Karpas-422 (cell line): ENCODE measurements at places on chromosomes 12 and 14. TPM values are rescaled to one million over a fixed set of nuclear protein-coding genes. Genes with fewer than 3 reads are reported as not detected.

- DNase-seq: no peak
Measured at GRCh38 chr14:23530375-23531055, 21.1 kb downstream of the ZFHX2 start.

GRCh38 chr14:22118899-22119477 lies 445.4 kb upstream of the OR4E1 start:
- no peak for DNase-seq

DNA sequence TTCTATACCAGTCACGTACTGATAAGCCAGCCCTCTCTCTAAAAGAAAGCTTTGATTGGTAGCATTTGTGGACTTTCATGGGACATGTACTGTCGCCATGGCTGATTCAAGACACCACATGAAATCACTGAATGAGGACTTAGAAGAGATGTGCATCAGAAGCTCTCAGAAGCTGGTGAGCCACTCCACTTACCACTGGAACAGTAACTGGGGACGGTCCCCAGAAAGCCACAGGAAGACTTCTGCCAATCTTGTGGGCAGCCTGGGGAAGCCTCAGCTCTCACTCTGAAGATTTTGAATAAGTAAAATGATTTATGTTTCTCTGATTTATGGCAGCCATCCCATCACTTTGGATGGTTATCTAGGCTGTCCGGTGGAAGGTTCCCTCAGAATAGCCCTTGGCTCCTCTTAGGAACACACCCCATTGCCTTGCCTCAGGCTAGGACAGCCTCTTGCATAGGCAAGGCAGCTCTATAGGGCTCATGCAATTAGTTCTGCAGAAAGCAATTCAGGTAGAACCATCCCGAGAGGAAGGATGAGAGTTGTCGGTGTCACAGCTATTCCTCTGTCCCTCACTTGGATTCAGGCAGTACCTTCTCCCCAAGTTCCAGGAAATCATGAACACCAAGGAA lies 9.8 kb downstream of the DHRS1 start:
- no peak for DNase-seq

- no peak for DNase-seq
Measured at GRCh38 chr12:31479516-31480210, 111.3 kb downstream of the DENND5B start.

Gene KRT78
- total RNA-seq: not detected in 2 replicates

GRCh38 chr12:93962336-93962735 lies 186.0 kb upstream of the PLXNC1 start:
- no peak for DNase-seq

- DNase-seq: no peak
Measured at GRCh38 chr12:40287369-40287975, 62.7 kb downstream of the LRRK2 start.

DNA sequence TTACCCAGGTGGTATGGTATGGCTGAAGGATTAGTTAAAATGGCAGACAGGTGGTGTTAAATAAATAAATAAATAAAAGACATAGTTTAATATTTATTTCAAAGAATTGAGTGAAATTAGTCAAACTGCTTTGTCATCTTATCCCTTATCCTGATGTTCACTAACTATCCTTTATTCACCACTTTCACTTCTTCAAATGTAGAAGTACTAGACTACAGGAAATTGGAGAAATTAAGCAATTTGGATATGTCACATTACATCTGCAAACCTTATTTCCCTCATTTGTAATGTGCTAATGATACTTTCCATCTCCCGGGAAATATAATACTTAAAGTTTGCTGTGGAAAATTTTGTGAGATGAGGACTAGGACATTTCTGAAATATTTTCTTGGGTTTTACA lies 1195.7 kb downstream of the LRFN5 start:
- no peak for DNase-seq

DNA sequence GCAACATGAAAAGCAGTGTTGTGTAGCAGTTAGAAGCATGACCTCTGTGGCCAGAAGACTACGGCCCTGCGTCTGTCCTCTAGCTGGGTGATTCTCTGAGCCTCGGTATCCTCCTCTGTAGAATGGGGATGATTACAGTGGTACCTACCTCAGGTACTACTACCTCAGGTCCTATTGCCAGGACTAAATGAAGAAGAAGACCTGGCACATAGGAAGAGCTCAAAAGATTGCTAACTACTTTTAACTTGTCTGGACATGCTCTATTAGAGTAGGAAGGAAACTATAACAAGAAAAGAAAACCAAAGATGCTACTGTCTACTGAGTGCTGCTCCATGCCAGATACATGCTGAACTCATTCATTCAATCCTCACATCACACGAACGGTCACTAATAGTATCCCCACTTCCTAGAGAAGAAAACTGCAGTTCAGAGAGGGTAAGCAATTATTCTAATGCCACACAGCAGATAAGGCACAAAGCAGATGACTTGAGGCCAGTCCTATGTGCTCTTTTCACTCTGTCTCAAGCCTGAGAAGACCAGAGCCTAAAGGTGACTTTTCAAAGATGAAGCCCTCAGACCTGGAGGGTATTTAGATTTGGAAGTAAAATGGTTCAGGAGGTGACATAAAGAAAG lies 108.1 kb upstream of the HIF1A start:
- no peak for DNase-seq
